OCI-LY7 (cell line): ENCODE measurements at places on chromosomes 6 and 20. TPM values are rescaled to one million over a fixed set of nuclear protein-coding genes. Genes with fewer than 3 reads are reported as not detected.

VSTM2L gene
- total RNA-seq = 0.17 TPM in 1 of 2 replicates, not detected in the other

CST4 gene
- not detected in 2 replicates for total RNA-seq

PPP1R14C gene
- 1.3 and 1.8 TPM in 2 replicates for total RNA-seq

ETV7 gene
- total RNA-seq = not detected in 2 replicates

SCRT2 gene
- total RNA-seq = not detected in 2 replicates

GUCA1A gene
- not detected in 2 replicates for total RNA-seq

SNAP25 gene
- not detected in 2 replicates for total RNA-seq

RBPJL gene
- total RNA-seq = not detected in 2 replicates

CRISP3 gene
- not detected in 2 replicates for total RNA-seq

PSORS1C1 gene
- total RNA-seq = not detected in 2 replicates

SFTA2 gene
- total RNA-seq = not detected in 2 replicates

SDC4 gene
- total RNA-seq = not detected in 2 replicates

KHDC1L gene
- total RNA-seq = not detected in 2 replicates

ZBTB9 gene
- 6.8 and 7.3 TPM in 2 replicates for total RNA-seq

CRISP2 gene
- not detected in 2 replicates for total RNA-seq

SAMD10 gene
- 11.9 and 13.3 TPM in 2 replicates for total RNA-seq

WFDC5 gene
- not detected in 2 replicates for total RNA-seq

FRK gene
- 0.46 TPM in 2 replicates for total RNA-seq

ANKRD66 gene
- not detected in 2 replicates for total RNA-seq

STMND1 gene
- total RNA-seq = not detected in 2 replicates

MEI4 gene
- total RNA-seq = not detected in 2 replicates

FAM184A gene
- not detected in 2 replicates for total RNA-seq

LZTS3 gene
- total RNA-seq = 4.2 and 5.0 TPM in 2 replicates

ID4 gene
- total RNA-seq = 1.6 and 2.5 TPM in 2 replicates

CTCFL gene
- total RNA-seq = not detected in 2 replicates

FOXS1 gene
- total RNA-seq = not detected in 2 replicates

RNF182 gene
- not detected in 2 replicates for total RNA-seq

ITPA gene
- total RNA-seq = 54.4 and 62.4 TPM in 2 replicates

SPINT3 gene
- total RNA-seq = not detected in 2 replicates

SCUBE3 gene
- not detected in 2 replicates for total RNA-seq

POPDC3 gene
- not detected in 2 replicates for total RNA-seq

SLC17A4 gene
- not detected in 2 replicates for total RNA-seq

TULP4 gene
- total RNA-seq = 51.4 and 62.1 TPM in 2 replicates

SLC17A2 gene
- total RNA-seq = not detected in 2 replicates

TOX2 gene
- 0.23 and 0.39 TPM in 2 replicates for total RNA-seq

PANK2 gene
- total RNA-seq = 66.6 and 71.3 TPM in 2 replicates

LTA gene
- total RNA-seq = 4.1 and 4.3 TPM in 2 replicates

LRRC73 gene
- 0.25 and 0.52 TPM in 2 replicates for total RNA-seq

NUP153 gene
- total RNA-seq = 88.0 and 89.8 TPM in 2 replicates

OVOL2 gene
- not detected in 2 replicates for total RNA-seq

CDH4 gene
- total RNA-seq = not detected in 2 replicates

RIPOR3 gene
- total RNA-seq = 0.35 and 0.53 TPM in 2 replicates

GSTA2 gene
- total RNA-seq = not detected in 2 replicates

IL20RA gene
- not detected in 2 replicates for total RNA-seq

PXMP4 gene
- 7.8 and 8.2 TPM in 2 replicates for total RNA-seq

ECT2L gene
- total RNA-seq = not detected in 2 replicates

SLC22A23 gene
- total RNA-seq = not detected in 2 replicates

AKAP12 gene
- 0.07 and 0.23 TPM in 2 replicates for total RNA-seq

RRAGD gene
- 12.9 and 17.6 TPM in 2 replicates for total RNA-seq

MLIP gene
- not detected in 2 replicates for total RNA-seq

CDH26 gene
- total RNA-seq = 0.26 and 0.36 TPM in 2 replicates

FYN gene
- total RNA-seq = 92.9 and 109 TPM in 2 replicates

LCA5 gene
- total RNA-seq = 2.0 and 2.4 TPM in 2 replicates

SUMO4 gene
- total RNA-seq = 3.2 and 4.2 TPM in 2 replicates

KCNQ2 gene
- total RNA-seq = not detected in 2 replicates

HS3ST5 gene
- not detected in 2 replicates for total RNA-seq

SLC22A1 gene
- total RNA-seq = 0.35 TPM in 1 of 2 replicates, not detected in the other

KCNK16 gene
- not detected in 2 replicates for total RNA-seq
